SK-MEL-5 (cell line): ENCODE measurements at places on chromosomes 6 and 20. TPM values are rescaled to one million over a fixed set of nuclear protein-coding genes. Genes with fewer than 3 reads are reported as not detected.

GRCh38 chr6:16730738-16731477 is 30.4 kb downstream of the ATXN1 start:
- no peak for DNase-seq

The AVP gene
- total RNA-seq, result not detected in 2 replicates

GRCh38 chr6:158070513-158070912 is 88.8 kb downstream of the SYNJ2 start:
- DNase-seq, result no peak

The EDN1 gene
- not detected in 2 replicates for total RNA-seq

The TGM3 gene
- not detected in 2 replicates for total RNA-seq

DNA sequence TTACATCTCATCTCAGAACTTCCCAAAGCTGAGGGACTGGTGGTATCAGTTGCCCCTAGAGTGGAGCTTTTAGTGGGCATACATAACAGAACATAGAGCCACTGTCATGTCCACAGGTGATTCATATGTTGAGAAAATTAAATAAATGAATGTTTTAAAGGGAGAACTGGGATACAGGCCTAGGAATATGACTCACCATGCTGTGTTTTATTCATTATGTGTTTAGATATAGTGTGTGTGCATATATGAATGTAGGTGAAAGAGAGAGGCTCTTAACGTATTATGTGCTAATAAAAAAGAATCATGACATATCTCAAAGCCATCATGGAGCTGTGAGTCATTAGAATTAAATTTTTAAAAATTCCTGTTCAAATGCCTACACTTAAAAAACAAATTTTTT is 332.2 kb upstream of the RSPO3 start:
- DNase-seq, result no peak

GRCh38 chr20:6075428-6076219 is 21.8 kb upstream of the LRRN4 start:
- DNase-seq, result no peak

DNA sequence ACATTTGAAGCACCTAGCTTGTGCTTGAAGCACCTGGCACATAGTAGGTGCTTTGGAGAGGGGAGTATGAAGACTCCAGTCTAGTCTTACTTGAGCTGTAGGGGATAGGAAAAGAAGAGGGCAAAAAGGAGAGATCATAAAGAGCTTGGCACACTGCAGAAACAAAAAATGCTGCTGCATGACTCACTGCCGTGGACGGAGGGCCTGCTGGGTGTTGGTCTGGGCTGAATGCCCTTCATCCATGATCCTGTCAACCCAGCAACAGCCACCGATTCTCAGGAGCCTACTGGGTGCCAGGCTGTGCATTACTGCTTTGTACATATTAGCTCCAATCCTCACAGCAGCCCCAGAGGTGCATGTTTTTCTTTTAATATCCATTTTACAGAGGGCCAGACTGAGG is 6.0 kb downstream of the PDYN start:
- no peak for DNase-seq

DNA sequence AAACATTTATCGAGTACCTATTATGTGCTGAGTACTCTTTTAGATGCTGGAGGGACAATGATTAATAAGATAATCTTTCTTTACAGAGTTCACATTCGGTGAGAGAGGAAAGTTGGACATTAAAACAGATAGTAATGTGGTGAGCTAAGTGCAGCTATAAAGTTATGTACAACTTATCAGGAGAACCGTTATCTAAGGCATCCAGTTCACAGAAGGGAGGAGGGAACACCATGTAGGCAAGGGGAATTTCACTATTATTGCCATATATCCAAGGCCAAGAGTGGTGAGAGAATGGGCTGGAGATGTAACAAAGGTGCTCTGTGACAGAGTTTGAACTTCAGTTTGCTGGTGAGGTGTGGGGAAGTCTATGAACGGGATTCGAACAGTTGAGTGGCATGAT is 105.8 kb downstream of the CARMIL1 start:
- no peak for DNase-seq

The NHSL1 gene
- 64.2 and 69.4 TPM in 2 replicates for total RNA-seq
